Vagina (tissue), 2 donors: ENCODE measurements at places on chromosomes 16 and 17.

DNA sequence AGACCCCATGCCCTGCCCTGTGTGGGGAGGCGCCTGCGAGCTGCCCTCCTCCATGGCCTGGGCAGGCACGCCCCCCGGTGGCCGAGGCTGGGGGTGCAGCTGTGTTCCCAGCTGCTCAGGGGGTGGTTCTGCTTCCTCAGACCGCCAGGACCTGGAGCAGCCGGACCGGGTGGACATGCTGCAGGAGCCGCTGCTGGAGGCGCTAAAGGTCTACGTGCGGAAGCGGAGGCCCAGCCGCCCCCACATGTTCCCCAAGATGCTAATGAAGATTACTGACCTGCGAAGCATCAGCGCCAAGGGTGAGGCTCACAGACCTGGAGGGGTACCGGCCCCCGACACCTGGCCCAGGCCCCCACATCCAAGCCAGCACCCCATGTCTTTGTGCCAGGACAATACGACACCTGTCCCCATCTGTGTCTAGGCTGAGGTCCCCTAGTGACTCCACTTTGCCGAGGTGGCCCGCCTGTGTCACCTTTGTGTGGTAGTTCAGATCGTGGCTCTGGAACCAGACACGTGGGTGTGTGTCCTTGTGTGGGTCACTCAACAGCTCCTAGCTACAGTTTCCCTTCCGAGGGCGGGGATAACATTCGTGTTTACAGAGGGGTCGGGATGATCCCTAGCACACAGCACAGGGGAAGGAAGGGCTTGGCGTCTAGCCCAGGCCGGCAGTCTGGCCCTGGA, 9.3 kb downstream of the GJD3 start:
- peaks cover 36% of the 10 kb centered on the region for H3K4me1 ChIP-seq
- no peak for DNase-seq
- H3K4me3 ChIP-seq = no peak overlapping the region
- H3K27ac ChIP-seq = peak overlapping the region; percentile 52
- no peaks in the 10 kb centered on the region for H3K27me3 ChIP-seq

DNA sequence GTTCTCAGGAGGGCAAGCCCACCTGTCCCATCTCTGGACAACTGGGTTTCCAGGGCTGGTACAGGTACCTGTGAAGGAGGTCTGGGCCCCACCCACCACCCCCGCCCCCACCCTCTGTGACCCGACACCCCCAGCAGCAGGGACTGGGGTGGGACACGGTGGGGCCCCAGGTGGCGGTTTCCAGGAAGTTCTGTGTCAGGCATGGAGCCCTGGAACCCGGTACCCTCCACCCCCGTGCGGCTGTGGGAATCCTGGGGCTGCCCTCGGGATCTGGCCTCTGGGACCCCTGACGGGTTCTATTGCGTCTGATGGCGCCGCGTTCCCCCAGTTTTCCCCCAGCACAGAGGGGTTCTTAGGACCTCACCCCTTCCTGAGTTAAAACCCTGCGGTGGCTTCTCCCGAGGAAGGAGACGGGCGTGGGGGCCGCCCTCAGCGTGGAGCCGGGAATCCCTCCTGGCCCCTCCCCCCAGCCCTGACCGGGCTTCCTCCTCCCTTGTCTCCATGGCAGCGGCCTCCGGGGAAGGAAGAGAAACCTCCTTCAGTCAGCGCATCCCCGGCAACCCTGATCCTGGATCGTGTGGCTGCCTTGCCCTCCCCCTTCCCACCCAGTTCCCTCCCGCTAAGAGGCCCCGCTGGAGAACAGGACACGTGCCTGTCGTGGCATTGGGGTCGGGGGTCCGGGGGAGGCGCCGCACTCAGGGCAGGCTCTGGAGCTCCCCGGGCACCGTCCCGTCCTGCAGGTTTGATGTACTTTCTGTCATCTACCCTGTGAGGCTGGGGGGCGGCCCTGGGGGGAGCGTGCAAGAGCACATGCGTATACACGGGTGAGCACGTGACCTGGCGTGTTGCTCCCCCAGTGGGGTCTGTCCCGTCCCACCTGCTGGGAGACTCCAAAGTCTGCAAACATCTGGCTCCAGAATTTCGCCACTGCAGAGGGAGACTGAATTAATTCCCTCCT, 30.3 kb downstream of the CACNA1H start:
- H3K4me3 ChIP-seq = no peak overlapping the region
- H3K36me3 ChIP-seq = no peaks in the 10 kb centered on the region
- peak overlapping the region; percentile 51 for H3K27ac ChIP-seq
- no peak for DNase-seq

GRCh38 chr16:54055191-54055590, 231.4 kb downstream of the IRX3 start:
- H3K27ac ChIP-seq = no peak overlapping the region
- no peaks in the 10 kb centered on the region for H3K27me3 ChIP-seq
- peaks cover 10% of the 10 kb centered on the region for H3K4me1 ChIP-seq
- no peak for DNase-seq

DNA sequence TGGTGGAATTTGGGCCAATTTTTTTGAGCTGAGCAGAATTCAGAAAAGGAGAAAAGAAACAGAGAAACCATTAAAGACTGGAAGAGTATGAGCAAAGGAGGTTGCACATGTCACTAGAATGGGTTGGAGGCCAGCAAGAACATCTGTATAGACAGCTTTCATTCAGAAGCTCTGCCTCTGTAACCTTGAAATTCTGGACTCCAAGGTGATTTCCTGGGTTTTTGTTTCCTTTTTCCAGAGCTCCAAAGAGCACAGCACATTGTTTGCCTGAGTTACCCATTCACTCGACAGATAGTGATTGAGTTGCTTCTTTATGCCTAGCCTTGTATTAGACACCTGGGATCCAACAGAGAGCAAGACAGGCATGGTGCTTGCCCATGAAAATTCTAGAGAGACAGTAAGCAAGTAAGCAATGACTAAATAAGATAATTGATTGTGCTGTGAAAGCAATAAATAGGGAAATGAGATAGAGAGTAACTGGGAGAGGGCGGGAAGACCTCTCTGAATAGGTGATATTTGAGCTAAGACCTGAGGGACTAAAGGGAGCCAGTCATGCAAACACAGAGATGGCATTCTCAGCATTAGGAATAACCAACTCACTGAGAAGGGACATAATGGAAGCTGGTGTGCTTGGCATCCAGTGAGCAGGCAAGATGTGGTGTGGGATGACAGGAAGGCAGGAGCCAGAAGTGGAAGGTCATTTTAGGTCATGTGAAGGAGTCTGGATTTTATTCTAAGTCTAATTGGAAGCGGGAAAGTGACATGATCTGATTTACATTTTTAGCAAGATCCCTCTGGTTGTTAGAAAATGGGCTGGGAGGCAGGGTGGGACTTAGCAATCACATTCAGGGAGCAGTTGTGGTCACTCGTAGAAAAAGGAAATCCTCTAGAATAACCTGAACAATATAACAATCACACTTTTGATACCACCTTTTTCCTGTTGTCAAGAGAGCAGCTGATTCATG, 197.5 kb downstream of the HS3ST3A1 start:
- H3K27ac ChIP-seq = no peak overlapping the region
- no peak overlapping the region for H3K4me3 ChIP-seq
- DNase-seq = no peak
- no peaks in the 10 kb centered on the region for H3K4me1 ChIP-seq
- H3K36me3 ChIP-seq = no peaks in the 10 kb centered on the region
- no peaks in the 10 kb centered on the region for H3K27me3 ChIP-seq

DNA sequence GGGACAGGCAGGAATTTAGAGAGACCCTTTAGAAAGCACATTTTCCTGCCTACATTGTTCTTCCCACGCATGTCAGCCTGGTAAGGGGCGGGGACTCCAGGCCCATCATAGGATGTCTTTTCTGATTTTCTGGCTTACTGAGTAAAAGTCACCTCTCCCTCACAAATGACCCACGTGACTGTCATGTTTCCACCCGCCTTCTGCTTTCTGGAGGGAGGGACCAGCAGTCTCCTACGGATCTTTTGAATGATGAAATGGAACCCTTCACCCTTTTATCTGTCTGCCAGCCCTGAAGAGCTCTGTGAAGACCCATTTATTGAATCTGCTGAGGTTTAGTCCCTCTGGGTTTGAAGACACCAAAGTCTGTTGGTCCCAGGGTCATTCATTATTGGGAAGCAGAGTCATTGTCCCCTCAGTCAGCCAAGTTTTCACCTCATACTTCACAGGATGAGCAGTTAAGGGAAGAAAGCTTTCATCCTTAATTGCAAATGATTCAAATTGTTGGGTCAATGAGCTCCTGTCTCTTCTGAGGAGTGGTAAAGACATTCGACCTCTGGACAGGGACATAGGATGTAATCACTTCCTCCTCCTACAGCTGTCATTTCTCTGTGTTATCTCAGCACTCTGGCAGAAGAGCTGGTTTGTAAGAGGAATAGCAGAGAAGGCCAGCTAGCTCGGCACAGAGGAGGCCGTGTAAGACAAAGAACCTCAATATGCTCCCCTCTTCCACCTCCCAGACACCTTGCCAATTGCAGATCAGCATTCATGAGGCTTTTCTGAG, 446.1 kb downstream of the HS3ST3B1 start:
- H3K4me1 ChIP-seq = no peaks in the 10 kb centered on the region
- no peak overlapping the region for H3K27ac ChIP-seq
- H3K4me3 ChIP-seq = no peak overlapping the region
- no peaks in the 10 kb centered on the region for H3K36me3 ChIP-seq

- H3K4me1 ChIP-seq = peaks cover 20% of the 10 kb centered on the region
- H3K27ac ChIP-seq = no peak overlapping the region
- no peaks in the 10 kb centered on the region for H3K36me3 ChIP-seq
- no peak for DNase-seq
- peaks cover 1% of the 10 kb centered on the region for H3K27me3 ChIP-seq
- no peak overlapping the region for H3K4me3 ChIP-seq
Observed at GRCh38 chr17:49978501-49978900, 9.5 kb downstream of the DLX4 start.

GRCh38 chr17:41352597-41353366, 2.2 kb upstream of the KRT33A start:
- H3K27ac ChIP-seq = no peak overlapping the region
- H3K4me3 ChIP-seq = no peak overlapping the region
- peaks cover 5% of the 10 kb centered on the region for H3K4me1 ChIP-seq

DNA sequence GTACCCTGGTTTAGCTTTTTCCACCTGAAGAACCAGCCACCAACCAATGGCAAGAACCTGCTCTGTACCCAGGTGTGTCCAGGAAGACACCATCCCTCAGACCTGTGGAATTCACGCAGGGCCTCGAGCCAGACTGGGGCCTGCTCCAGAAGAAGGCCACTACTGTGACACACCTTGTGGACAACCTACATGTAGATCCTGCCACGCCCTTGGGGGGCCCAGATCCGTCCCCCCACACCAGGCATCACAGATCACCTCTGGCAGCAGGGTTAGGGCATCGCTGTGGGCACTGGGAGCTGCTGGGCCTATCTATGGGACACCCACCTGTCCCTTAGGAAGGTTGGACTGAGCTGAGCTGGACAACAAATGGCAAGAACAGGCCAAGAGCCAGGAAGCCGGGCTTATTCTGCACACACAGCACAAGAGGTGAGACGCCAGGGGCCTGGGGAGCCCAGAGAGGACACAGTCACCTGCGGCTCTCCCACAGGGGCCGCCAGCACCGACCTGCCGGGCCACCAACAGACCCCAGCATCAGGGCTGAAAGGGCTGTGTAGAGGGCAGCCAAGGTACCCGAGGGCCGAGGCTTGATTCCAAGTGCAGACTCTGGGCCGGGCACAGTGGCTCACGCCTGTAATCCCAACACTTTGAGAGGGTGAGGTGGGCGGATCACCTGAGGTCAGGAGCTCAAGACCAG, 7.7 kb downstream of the FAAP100 start:
- H3K27me3 ChIP-seq = no peaks in the 10 kb centered on the region
- no peak overlapping the region for H3K27ac ChIP-seq
- H3K4me3 ChIP-seq = no peak overlapping the region
- no peak for DNase-seq
- peaks cover 82% of the 10 kb centered on the region for H3K36me3 ChIP-seq

DNA sequence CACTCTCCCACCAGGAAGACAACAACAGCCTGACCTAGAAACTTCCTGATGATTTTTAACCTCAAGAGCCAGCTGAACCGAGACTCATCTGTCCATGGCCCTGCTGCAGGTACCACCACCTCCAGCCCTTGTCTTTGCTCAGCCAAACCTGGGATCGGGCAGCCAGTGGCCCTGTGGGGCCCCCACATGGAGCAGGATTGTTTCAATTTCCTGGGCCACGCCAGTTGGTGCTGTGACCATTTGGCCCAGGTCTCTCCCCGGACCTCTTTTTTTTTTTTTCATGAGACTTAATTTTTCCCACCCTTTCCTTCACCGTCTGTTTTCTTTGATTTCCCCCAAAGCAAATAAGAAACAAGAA, 8.3 kb upstream of the HOXB2 start:
- H3K27ac ChIP-seq = no peak overlapping the region
- no peak overlapping the region for H3K4me3 ChIP-seq
- H3K27me3 ChIP-seq = no peaks in the 10 kb centered on the region

DNA sequence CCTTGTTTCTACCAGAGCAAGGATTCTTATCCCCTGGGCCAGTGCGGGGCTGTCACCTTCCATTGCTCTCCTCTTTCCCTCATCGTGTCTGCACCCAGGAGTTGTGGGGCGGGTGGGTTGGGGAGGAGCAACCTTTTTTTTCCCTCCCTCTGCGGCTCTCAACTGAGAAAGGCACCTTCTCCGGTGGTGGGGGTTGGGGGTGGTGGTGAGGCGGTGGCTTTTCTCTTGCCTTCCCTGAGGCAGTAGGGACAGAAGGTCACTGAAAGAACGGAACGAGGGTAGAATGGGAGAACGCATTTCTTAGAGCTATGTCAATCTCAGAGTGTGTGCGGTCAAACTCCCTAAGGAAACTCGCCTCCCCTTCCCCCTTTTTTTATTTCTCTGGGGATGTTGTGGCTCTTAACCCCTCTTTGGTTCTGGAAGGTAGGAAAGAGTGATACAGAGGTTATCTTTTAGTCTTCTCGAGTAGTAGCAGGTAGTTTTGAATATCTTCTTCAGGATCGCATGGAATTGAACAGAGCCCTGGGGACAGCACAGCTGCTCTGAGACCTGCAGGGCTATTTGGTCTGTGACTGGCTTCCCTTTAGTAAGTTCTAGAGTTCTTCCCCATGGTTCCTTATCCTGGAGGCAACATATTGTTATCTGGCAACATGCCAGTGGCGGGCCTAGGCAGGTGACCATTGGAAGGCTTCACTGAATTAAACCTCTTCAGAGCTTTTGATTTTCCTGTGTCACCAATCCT, 994 bp downstream of the CLTC start:
- no peaks in the 10 kb centered on the region for H3K27me3 ChIP-seq
- H3K4me1 ChIP-seq = peaks cover 66% of the 10 kb centered on the region
- DNase-seq = no peak
- H3K27ac ChIP-seq = peak overlapping the region; percentile 98

DNA sequence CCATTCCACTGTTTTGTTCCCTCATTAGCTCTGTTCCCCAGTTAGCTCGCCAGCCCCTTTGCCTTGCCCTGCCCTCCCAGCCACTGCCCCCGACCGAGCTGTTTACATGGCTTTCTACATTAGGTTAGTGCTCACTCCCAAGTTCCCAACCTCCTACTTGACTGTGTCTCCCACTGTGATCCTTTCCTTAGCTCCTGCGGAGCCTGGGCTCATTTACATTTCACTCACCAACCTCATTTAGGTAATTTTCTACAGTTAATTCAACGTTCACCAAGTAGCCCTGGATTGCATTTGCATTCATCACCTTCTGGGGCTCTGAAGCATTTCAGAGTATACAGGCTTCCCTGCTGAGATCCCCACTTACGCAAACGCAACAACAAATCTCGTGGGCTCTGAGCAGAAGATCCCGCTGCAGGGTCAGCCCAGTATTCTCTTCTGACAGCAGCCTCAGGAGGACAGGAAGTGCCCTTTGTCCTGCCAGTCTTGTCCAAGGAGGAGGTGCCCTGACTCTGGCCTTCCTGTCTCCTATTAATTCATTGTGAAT, 325.8 kb upstream of the CCL2 start:
- no peak for DNase-seq
- no peaks in the 10 kb centered on the region for H3K4me1 ChIP-seq
- H3K36me3 ChIP-seq = no peaks in the 10 kb centered on the region
